Fibroblast of gingiva (primary cell): ENCODE measurements at places on chromosomes 12 and 14.

DNA sequence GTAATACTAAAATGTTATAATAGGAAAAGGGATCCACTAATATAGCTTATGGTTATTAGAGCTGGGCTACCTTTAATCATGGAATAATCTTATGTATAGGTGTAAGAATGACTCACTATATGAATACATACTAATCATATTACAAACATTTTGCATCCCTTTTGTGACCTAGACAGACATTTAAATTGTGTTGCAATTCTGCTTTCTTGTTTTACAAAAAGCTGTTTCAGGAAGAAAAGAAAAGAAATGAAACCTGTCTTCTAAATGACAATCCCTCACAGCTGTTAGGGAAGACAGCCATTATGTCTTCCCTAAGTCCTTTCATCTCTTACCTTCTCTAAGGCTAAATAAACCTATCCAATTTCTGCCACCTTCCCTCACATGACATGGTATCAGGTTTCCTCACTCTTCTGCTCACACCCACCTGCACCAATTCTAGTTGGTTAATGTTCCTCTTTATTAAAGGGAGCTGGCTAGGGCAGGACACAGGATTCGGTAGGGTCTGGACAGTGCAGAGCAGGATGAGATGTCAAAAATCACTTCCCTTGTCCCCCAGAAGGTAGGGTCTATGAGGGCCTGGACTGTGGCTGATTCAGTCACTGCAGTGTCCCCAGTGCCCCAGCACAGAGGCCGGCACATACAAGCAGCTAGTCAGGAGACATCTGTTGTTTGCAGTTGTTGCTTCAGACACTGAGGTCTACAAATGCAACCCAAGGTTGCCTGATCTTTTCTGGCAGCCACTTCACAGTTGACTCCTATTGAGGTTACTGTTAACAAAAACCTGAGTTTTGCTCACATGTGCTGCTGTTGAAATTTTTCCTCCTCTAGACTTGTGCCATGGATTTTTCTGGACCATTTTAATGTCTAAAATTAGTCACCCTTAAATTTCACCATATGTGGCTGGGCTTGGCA, 3.7 kb downstream of the DHRS7 start:
- DNase-seq, result peak; percentile 82

DNA sequence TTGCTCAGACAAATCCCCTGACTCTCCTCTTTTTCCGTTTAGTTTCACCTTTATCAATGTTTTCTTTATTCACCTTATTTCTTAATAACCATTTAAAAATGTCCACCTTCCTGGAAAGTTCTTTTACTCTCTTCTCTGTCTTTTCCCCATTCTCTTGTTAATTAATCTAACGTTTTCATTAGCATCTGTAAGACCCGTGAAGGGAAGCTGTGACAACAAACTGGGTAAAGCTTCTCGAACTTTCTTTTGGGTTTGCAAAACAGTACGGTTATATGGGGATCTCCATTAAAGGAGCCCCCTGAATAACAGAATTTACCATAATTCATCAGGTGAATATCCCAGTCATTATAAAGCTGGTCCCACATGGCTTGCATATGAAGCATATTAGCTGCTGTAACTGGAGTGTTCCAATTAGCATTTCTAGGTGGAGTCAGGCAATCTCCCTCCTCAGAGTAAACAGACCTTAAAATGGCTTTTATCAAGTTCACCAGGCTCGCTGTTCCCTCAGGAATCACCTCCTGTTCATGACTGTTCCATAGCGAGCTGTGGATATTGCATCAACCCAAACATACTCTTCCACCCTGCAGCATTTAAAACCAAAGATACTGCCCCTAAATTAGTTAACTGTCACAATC, 42.4 kb downstream of the TMEM30B start:
- no peak for DNase-seq

GRCh38 chr12:105538880-105539279, 208.4 kb downstream of the C12orf75 start:
- DNase-seq, result no peak

- no peak for DNase-seq
These were observed 23.8 kb upstream of the ATP5MC2 start for GRCh38 chr12:53699678-53700025.

GRCh38 chr14:30980980-30981379, 44.5 kb upstream of the AP4S1 start:
- no peak for DNase-seq

DNA sequence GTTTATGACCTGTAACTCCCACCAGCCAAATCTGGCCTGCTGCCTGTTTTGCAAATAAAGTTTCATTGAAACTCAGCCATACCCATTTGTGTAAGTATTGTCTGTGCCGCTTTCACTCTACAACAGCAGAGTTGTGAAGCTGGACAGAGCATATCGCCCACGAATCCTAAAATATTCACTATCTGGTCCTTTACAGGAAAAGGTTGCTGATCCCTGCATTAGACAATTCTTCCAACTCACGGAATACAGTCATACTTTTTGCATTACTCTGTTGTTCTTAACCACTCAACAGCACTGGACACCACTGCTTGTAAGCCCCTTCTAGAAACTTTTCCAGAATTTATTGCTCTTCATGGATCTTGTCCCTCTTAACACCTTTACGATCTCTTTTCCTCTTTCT, 435.4 kb downstream of the EGLN3 start:
- no peak for DNase-seq

DNA sequence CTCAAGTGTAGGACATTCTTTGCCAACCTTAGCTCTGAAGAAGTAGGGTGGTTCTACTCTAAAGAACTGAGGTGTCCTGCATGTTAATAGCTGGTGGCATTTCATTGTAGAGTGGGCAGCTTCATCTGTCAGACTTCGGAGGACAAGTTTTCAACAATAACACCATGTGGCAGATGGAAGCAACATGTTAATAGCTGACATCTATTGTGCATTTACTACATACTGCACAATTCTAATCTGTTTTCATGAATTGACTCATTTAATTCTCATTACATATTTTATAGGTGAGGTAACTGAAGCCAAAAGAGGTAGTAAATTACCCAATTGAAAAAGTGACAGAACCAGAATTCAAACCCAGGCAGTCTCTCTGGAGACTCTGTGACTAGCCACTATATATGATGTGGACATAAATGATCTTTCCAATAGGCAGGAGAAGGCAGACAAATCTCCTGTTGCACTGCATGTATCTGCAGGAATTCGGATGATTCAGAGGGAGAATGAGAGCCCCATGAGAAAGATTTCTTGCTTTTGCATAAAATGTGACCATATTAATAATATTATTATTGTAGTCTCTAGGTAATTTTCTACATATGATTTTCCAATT, 137.2 kb upstream of the E2F7 start:
- no peak for DNase-seq

DNA sequence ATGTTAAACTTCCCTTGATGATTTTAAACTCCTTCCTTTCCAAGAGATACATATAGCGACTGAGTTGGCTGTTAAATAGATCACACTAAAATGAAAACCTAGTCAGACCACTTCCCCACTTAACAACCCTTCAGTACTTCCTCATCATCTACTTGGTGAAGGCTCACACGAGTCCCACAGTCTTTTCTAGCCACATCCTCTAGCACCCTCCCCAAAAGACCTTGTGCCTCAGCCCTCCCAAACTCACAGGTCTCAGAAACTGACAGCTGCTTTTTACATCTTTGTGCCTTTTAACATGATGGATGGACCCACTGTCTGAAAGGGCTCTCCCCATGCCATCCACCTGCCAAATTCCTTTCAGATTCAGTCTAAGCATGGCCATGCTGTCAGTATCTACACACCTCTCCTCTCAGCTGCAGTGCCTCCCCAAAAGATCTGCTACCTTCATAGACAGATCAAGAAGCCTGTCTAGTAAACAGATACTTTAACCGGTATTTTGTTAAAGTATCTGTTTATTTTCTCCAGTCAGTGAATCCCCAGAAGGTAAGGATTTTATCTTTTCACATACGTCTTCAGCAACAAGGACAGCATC, 65.1 kb upstream of the GPHB5 start:
- DNase-seq, result no peak

GRCh38 chr14:31122098-31122611, 85.4 kb downstream of the HECTD1 start:
- DNase-seq, result peak; percentile 20

DNA sequence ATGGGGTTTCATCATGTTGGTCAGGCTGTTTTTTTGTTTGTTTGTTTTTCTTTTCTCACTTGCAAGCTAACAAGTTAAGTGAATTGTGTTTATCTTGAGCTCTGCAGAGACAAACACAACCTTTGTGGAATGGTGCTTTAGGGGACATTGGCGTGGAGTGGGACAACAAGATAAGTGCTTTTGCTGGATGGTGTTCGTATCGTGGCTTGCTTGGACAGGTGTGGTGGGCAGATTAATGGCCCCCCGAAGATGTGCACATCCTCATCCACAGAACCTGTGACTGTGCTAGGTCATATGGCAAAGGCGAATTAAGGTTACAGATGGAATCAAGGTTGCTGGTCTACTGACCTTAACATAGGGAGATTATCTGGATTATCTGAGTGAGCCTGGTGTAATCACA, 7.0 kb downstream of the MLXIP start:
- no peak for DNase-seq

GRCh38 chr12:39205969-39206368, 237.0 kb downstream of the KIF21A start:
- DNase-seq, result no peak

GRCh38 chr12:96454396-96454795, 35.0 kb upstream of the CFAP54 start:
- DNase-seq, result no peak

GRCh38 chr14:77037215-77037937, 8.9 kb upstream of the IRF2BPL start:
- DNase-seq, result no peak

DNA sequence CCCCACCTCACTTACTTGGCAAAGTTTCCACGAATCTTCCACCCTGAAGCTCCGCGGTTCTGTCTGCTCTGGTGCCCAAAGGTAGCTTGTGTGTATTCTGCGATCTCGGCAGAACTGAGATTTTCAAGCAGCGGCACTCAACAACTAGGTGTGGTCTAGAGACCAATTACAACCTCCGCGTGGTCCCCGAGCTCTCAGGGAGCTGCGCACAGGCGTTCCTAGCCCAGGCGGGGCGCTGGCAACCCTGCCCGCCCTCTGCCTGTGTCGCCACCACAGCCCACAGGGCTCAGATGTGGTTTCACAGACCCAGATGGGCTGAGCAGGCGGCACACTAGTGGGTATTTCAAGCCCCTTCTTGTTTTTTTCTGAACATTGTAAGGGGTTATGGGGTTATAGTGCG, 1.5 kb upstream of the DIABLO start:
- no peak for DNase-seq

- DNase-seq, result no peak
These were observed 4.4 kb downstream of the SLC38A2 start for GRCh38 chr12:46368138-46368537.

GRCh38 chr12:4293299-4293965, 19.9 kb downstream of the CCND2 start:
- DNase-seq, result no peak

GRCh38 chr12:121888083-121888477, 510 bp upstream of the PSMD9 start:
- no peak for DNase-seq

- no peak for DNase-seq
These were observed 1206.0 kb upstream of the FLRT2 start for GRCh38 chr14:84323978-84324377.

GRCh38 chr12:26283046-26283445, 87.7 kb downstream of the SSPN start:
- no peak for DNase-seq

DNA sequence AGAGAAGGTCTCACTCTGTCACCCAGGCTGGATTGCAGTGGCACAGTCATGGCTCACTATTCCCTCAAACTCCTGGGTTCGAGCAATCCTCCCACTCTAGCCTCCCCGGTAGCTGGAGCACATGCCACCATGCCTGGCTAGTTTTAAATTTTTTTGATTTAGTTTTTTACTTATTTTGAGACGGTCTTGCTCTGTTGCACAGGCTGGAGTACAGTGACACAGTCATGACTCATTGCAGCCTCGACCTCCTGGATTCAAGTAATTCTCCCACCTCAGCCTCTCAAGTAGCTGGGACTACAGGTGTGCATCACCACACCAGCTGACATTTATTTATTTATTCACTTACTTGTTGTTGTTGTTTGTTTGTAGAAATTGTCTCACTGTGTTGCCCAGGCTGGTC, 22.2 kb upstream of the DIP2B start:
- DNase-seq, result no peak

- DNase-seq, result no peak
These were observed 366.6 kb downstream of the NELL2 start for GRCh38 chr12:44509471-44509870.

GRCh38 chr12:26009593-26009992, 51.1 kb downstream of the RASSF8 start:
- DNase-seq, result no peak
